ENCODE measurements at places on chromosomes 1 and 21.
A peak's percentile ranks its signal among the peaks of the same experiment; 100 is the strongest.

DNA sequence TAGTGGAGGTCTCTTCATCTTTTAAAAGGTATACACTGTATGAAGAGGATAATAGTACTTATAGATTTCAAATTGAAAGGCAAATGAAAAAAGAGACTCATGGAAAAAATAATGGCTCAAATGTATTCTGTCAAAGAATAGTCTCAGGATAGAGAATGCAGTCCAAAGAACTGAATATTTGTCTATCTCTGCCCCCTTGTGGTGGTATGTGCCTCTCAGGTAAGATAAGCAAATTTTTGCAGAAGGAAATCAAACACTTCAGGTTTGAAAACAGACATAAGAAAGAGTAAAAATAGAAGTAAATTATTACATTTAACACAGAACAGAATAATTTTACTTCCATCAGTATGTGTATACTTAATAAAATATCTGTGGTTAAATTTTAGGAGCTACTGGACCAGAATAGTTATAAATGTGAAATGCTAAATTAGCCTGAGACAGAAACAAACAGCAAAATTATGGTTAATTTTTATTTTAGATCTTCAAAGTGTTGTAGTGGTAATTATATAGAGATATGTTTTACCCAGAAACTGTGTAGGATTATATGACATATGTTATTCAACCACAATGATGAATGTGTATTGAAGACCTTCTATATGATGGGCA lies 164.4 kb upstream of the PALMD start:
- peak; percentile 29 for DNase-seq

- no peak for DNase-seq
These were observed 3.8 kb downstream of the TRABD2B start for GRCh38 chr1:47993416-47993740.

- no peak for DNase-seq
These were observed 459.5 kb downstream of the PTPRU start for GRCh38 chr1:29695803-29696202.

GRCh38 chr1:204623365-204623893 lies 62.1 kb downstream of the LRRN2 start:
- DNase-seq, result no peak

DNA sequence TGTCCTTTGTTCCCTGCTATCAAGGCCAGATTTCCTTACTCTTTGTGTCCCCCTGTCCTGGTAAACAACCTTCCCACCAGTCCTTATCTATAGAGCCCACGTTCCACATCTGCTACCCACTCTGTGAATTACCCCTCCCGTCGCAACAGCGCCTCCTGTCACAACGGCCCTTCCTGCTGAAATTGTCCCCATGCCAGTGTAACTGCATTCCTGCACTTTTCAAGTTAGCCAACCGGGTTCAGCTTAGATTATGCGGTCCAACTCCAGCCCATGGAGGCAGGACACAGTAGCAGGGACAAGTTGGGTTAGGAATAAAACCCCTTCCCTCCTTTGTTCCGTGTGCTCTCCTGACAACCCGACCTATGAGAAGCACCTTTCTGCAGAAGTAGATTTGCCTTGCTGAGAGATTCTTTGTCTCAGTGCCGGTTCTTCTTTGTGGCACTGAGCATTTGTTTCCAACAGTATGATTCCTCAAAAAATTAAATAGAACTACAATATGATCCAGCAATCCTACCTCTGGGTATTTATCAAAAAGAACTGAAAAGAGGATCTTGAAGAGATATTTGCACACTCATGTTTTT lies 180.3 kb downstream of the PTBP2 start:
- no peak for DNase-seq
